Effector memory CD8-positive, alpha-beta T cell (primary cell): ENCODE measurements at places on chromosomes 7 and 10.

GRCh38 chr7:20862554-20862953 is 75.9 kb upstream of the SP8 start:
- H3K27ac ChIP-seq = no peak overlapping the region
- DNase-seq = no peak
- H3K36me3 ChIP-seq = no peaks in the 10 kb centered on the region
- no peaks in the 10 kb centered on the region for H3K27me3 ChIP-seq
- H3K4me3 ChIP-seq = no peak overlapping the region

DNA sequence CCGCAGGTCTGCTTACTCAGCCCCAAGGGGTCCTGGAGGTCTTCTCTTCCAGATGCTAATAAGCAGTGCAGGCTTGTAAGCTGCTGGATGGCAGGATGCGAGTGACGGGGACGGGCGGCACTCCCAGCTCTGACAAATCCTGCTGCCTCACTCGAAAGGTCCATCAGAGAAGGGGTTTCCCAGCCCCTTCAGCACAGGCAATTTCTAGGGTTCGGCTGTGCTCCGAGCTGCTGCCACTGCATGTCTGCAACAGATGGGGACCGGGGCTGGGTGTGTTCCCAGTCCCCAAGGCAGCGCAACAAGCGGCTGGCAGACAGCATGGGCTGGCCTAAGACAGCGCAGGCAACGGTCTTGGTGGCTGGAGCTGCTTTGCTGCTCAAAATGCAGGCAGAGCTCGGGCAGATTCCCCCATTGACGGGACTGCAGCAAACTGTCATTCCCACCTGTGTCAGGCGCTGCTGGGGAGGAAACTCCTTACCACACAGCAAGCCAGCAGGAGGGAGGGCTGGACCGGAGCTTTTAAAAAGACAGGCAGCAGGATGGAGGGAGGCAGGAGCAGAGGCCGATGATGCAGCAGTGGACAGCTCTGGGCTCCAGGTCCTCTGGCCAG is 62.4 kb downstream of the PRKAG2 start:
- DNase-seq = no peak
- H3K27me3 ChIP-seq = no peaks in the 10 kb centered on the region
- peaks cover 28% of the 10 kb centered on the region for H3K4me1 ChIP-seq
- H3K27ac ChIP-seq = peak overlapping the region; percentile 3
- H3K36me3 ChIP-seq = peaks cover 5% of the 10 kb centered on the region

GRCh38 chr10:104449391-104449790 is 95.8 kb downstream of the CFAP58 start:
- H3K27me3 ChIP-seq = peaks cover 34% of the 10 kb centered on the region
- H3K4me3 ChIP-seq = no peak overlapping the region
- H3K36me3 ChIP-seq = no peaks in the 10 kb centered on the region
- no peaks in the 10 kb centered on the region for H3K4me1 ChIP-seq
- no peak overlapping the region for H3K27ac ChIP-seq
- no peak for DNase-seq

DNA sequence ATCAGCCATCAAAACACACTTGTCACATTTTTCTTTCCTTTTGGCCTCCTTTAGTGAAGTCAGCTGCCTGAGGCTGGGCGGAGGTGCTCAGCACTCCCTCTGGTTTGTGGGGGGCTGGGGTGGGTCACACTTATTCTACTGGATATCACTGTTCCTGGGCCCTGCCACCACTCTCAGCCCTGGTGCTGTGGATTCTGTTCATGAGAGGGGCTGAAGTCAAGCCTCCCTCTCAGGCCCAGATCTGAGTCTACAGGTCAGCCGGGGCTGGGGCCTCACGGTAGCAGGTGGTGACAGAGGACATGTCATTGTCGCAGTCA is 180.8 kb upstream of the TNS3 start:
- no peaks in the 10 kb centered on the region for H3K27me3 ChIP-seq
- no peaks in the 10 kb centered on the region for H3K36me3 ChIP-seq
- H3K27ac ChIP-seq = no peak overlapping the region
- H3K4me1 ChIP-seq = no peaks in the 10 kb centered on the region
- no peak overlapping the region for H3K4me3 ChIP-seq

GRCh38 chr10:104351061-104351702 is 2.5 kb upstream of the CFAP58 start:
- H3K4me1 ChIP-seq = peaks cover 19% of the 10 kb centered on the region
- no peak overlapping the region for H3K4me3 ChIP-seq
- H3K36me3 ChIP-seq = no peaks in the 10 kb centered on the region
- H3K27ac ChIP-seq = no peak overlapping the region
